Panc1 (cell line): ENCODE measurements at places on chromosomes 3 and 15. TPM values are rescaled to one million over a fixed set of nuclear protein-coding genes. Genes with fewer than 3 reads are reported as not detected.

GRCh38 chr3:37737134-37737533 is 124.5 kb upstream of the CTDSPL start:
- H3K36me3 ChIP-seq, result no peaks in the 10 kb centered on the region
- no peaks in the 10 kb centered on the region for H3K4me1 ChIP-seq
- H3K27me3 ChIP-seq, result no peaks in the 10 kb centered on the region
- no peak for DNase-seq
- H3K4me3 ChIP-seq, result no peak overlapping the region

DNA sequence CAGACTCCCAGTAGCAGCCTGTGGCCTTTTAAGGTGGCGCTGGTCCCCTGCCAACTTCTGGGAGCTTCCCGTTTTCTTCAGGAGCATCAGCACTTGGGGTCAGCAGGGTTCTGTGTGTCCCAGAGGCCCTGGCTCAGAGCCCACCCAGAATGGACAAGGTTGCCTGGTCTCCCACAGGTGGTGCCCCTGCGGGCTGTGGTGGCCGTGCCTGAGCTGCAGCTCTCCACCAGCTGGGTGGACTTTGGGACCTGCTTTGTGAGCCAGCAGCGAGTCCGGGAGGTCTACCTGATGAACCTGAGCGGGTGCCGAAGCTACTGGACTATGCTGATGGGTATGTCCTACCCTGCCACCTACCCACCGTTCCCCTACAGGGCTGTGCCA is 15.5 kb downstream of the ACAA1 start:
- no peak for DNase-seq
- no peak overlapping the region for H3K4me3 ChIP-seq
- no peak overlapping the region for H3K27ac ChIP-seq
- no peaks in the 10 kb centered on the region for H3K4me1 ChIP-seq

TM6SF1 gene
- 0.69 TPM for total RNA-seq

GRCh38 chr3:129119365-129120100 is 2.1 kb downstream of the RAB43 start:
- H3K36me3 ChIP-seq, result no peaks in the 10 kb centered on the region; the same call in 1 of the 2 replicates
- H3K27ac ChIP-seq, result peak overlapping the region; percentile 91
- H3K4me3 ChIP-seq, result peak overlapping the region; percentile 76
- no peaks in the 10 kb centered on the region for H3K27me3 ChIP-seq
- no peak for DNase-seq
- H3K4me1 ChIP-seq, result peaks cover 39% of the 10 kb centered on the region

DNA sequence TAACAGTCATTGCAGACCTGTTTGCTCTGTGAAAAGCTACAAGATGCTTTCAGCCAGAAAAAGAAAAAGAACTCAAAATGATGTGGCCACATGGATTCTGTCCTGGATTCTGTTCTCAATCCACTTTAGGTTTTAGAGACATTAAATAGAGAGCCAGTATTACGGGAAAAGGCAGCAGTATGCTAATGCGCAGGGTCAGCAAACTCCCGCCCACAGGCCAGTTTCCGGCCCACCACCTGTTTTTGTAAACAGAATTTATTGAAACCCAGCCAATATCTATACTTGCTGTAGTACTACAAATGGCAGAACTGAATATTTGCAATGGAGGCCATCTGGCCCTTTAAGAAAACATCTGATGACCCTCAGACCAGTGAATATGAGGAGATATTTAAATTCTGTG is 416.1 kb downstream of the ERC2 start:
- no peak for DNase-seq
- no peaks in the 10 kb centered on the region for H3K36me3 ChIP-seq
- no peak overlapping the region for H3K4me3 ChIP-seq
- no peaks in the 10 kb centered on the region for H3K27me3 ChIP-seq
- H3K4me1 ChIP-seq, result no peaks in the 10 kb centered on the region

DNA sequence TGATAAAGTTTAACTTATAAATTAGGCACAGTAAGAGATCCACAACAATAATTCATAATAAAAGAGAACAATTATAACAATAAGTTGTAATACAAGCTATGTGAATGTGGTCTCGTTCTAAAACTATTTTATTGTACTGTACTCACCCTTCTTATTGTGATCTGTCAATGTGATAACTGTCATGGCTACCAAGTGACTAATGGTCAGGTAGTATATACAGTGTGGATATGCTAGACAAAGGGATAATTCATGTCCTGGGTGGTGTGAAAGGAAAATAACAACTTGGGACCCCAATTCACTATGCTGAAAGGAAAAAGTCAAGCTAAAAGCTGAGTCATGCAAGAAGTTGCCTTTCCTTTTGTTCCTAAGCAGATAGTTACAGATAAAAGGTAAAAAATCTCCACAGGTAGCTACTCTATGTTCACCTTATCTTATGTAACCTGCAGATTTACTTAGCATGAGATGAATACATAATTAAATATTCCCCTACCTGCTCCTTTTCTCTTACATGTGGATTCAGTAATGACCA is 10.7 kb upstream of the CYP8B1 start:
- H3K4me1 ChIP-seq, result no peaks in the 10 kb centered on the region
- H3K36me3 ChIP-seq, result no peaks in the 10 kb centered on the region
- DNase-seq, result no peak
- H3K27ac ChIP-seq, result no peak overlapping the region
- H3K4me3 ChIP-seq, result no peak overlapping the region

DNA sequence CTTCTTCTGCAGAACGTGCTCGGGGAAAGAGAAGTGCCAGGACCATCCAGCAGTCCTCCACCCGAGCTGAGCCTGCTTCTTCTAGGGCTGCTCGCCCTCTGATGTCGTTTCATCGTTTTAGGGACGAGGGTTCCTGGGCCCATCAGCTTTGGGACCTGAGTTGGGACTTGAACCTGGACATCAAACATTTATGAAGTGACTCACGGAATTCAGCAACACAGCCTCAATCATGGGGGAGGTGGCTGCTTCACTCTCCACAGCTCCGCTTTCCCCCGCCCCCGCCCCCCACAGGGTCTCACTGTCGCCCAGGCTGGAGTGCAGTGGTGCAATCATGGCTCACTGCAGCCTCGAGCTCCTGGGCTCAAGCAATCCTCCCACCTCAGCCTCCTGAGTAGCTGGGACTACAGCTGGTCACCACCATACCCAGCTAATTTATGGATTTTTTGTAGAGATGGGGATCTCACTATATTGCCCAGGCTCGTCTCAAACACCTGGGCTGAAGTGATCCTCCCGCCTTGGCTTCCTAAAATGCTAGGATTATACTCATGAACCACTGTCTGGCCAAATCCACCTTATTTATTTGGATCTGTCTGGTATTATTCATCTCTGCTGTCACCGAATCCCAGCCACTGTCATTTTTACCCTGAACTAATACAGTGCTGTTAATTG is 725 bp upstream of the SCAMP2 start:
- no peaks in the 10 kb centered on the region for H3K36me3 ChIP-seq
- peak overlapping the region; percentile 85 for H3K4me3 ChIP-seq
- H3K4me1 ChIP-seq, result peaks cover 14% of the 10 kb centered on the region
- DNase-seq, result no peak
- no peaks in the 10 kb centered on the region for H3K27me3 ChIP-seq
- H3K27ac ChIP-seq, result peak overlapping the region; percentile 81

PTH1R gene
- total RNA-seq, result not detected

DNA sequence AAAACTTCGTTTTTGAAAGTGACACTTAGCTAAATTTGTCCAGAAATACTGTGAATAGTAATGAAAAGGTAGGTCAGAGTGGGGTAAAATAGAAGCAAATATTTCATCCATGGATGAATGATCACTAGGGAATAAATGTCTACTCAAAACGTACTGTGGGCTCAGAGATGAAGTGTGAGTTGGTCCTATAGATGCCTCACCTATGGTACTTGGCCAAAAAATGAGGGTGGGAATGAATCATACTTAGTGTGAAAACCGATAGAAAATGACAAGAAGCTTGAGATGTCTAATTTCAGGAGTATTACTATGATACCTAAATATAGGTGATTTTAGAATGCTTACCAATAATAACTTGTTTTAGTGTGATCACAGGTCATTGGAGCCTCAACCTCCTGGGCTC is 155.9 kb downstream of the GMNC start:
- no peaks in the 10 kb centered on the region for H3K27me3 ChIP-seq
- no peak for DNase-seq
- H3K27ac ChIP-seq, result no peak overlapping the region
- no peak overlapping the region for H3K4me3 ChIP-seq

DNA sequence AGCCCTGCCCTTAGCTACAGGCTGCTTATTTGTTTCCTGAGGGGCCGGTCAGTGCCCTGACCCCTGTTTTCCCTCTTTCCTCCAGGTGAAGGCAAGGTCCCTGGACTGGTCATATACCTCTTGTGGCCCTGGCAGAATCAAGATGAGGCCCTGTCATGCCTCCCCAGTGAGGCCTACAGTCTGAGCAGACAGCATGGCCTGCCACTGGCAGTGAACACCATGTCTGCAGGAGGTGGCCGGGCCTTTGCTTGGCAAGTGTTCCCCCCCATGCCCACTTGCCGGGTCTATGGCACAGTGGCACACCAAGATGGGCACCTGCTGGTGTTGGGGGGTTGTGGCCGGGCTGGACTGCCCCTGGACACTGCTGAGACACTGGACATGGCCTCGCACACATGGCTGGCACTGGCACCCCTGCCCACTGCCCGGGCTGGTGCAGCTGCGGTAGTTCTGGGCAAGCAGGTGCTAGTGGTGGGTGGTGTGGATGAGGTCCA is 1.2 kb downstream of the KLHDC8B start:
- H3K36me3 ChIP-seq, result no peaks in the 10 kb centered on the region; the same call in 1 of the 2 replicates
- H3K4me1 ChIP-seq, result peaks cover 6% of the 10 kb centered on the region
- no peak for DNase-seq
- no peaks in the 10 kb centered on the region for H3K27me3 ChIP-seq
- no peak overlapping the region; the same call in 1 of the 2 replicates for H3K4me3 ChIP-seq

GRCh38 chr3:51891242-51892039 is 11.7 kb downstream of the IQCF1 start:
- DNase-seq, result no peak
- H3K4me1 ChIP-seq, result no peaks in the 10 kb centered on the region
- no peaks in the 10 kb centered on the region; the same call in 1 of the 2 replicates for H3K27me3 ChIP-seq
- H3K36me3 ChIP-seq, result no peaks in the 10 kb centered on the region
- no peak overlapping the region for H3K27ac ChIP-seq
- no peak overlapping the region for H3K4me3 ChIP-seq

GRCh38 chr15:85457392-85457968 is 77.1 kb downstream of the AKAP13 start:
- no peak for DNase-seq
- H3K27me3 ChIP-seq, result no peaks in the 10 kb centered on the region
- no peaks in the 10 kb centered on the region for H3K36me3 ChIP-seq
- no peak overlapping the region for H3K4me3 ChIP-seq
- peaks cover 28% of the 10 kb centered on the region for H3K4me1 ChIP-seq

DNA sequence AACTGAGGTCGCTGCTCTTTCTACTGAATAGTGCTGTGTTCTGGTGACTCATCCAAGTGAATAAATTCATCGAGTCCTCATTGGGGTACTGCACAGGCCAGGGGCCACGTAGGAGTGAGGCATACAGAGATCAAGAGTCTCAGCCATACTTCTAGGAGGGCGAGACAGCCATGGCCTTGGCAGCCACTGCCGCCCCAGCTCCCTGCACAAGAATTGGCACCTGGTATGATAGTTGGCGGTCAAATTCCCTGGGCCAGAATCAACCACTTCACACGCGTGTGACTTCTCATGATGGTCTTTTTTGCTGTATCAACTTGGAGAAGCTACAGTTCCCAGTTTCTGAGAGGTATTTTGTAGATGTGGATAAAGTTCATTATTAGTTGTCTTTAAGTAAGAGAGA is 161.6 kb downstream of the OSBPL10 start:
- no peaks in the 10 kb centered on the region for H3K27me3 ChIP-seq
- H3K36me3 ChIP-seq, result no peaks in the 10 kb centered on the region
- H3K27ac ChIP-seq, result no peak overlapping the region
- H3K4me3 ChIP-seq, result no peak overlapping the region

SLC28A2 gene
- 0.23 TPM for total RNA-seq

DNA sequence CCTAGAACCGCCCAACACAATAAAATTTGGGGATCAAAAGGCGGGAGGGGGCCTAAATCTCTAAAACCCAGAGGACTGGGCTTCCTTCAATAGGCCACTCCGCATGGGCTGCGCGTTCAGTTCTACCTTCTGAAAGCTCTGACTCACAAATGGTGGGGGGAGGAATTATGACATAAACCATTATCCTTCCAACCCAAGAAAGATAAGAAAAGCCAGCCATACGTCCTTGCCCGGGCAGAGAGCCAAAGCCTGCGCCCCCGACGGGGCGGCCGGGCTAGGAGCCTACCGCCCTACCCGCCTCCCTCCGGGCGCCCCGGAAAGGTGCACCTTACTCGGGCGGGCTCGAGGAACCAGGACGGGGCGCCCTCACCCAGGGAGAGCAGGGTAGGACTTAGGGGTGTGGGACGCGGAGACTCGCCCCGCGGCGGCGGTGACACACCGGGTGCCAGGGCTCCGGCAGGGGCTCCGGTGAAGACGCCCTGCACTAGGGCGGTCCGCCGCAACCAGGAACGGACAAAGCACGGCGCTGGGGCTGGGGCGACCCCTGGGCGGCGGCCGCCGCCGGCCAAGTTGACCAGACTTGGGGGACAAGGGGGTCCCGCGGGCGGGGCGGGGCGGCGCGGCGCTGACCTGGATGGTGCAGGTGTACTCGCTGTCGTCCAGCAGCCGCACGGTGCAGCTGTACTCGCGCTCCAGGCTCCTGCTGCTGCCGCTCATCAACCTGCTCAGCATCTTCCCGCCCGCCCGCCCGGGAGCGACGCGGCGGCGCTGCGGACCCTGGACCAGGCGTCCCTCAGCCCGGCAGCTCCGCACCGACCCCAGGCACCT is 534 bp downstream of the FRMD5 start:
- peak overlapping the region; percentile 89 for H3K27ac ChIP-seq
- peak; percentile 54 for DNase-seq
- H3K4me1 ChIP-seq, result peaks cover 20% of the 10 kb centered on the region
- H3K36me3 ChIP-seq, result no peaks in the 10 kb centered on the region; the same call in 1 of the 2 replicates

DNA sequence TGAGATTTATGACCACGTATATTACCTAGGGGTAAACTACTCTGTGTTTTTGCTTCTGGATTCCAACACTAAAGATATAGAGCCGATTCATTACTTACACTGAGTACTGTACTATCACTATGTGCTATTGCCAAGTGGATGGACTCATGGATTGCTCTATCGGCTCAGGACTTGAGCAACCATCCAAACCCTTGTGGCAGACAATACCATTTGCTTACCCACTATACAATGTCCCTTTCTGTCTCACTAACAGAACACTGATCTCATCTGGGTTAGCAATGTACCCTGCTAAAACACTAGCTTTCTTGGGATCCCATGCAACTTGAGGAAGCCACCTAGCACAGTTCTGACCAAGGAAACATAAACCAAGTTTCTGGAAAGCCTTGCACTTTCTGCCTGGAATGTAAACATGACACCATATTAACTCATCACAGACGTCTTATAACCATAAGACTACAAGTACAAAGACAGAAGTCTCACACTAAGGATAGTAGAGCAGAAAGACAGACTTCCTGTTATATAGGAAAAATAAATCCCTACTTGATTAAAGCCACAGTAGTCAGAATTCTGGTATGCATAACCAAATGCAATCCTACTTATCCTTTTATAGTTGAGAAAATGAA is 38.6 kb downstream of the HACD2 start:
- no peak overlapping the region for H3K4me3 ChIP-seq
- no peaks in the 10 kb centered on the region; the same call in 1 of the 2 replicates for H3K36me3 ChIP-seq
- no peak overlapping the region for H3K27ac ChIP-seq
- H3K27me3 ChIP-seq, result no peaks in the 10 kb centered on the region
- H3K4me1 ChIP-seq, result no peaks in the 10 kb centered on the region
- DNase-seq, result peak; percentile 28

ZNF80 gene
- total RNA-seq, result not detected
